ENCODE measurements at places on chromosomes 7 and 10.

- H3K27me3 ChIP-seq = no peaks in the 10 kb centered on the region
- no peak overlapping the region for H3K4me3 ChIP-seq
- no peak for DNase-seq
- no peak overlapping the region for H3K27ac ChIP-seq
Observed at GRCh38 chr7:68760556-68760955, 837.7 kb upstream of the AUTS2 start.

DNA sequence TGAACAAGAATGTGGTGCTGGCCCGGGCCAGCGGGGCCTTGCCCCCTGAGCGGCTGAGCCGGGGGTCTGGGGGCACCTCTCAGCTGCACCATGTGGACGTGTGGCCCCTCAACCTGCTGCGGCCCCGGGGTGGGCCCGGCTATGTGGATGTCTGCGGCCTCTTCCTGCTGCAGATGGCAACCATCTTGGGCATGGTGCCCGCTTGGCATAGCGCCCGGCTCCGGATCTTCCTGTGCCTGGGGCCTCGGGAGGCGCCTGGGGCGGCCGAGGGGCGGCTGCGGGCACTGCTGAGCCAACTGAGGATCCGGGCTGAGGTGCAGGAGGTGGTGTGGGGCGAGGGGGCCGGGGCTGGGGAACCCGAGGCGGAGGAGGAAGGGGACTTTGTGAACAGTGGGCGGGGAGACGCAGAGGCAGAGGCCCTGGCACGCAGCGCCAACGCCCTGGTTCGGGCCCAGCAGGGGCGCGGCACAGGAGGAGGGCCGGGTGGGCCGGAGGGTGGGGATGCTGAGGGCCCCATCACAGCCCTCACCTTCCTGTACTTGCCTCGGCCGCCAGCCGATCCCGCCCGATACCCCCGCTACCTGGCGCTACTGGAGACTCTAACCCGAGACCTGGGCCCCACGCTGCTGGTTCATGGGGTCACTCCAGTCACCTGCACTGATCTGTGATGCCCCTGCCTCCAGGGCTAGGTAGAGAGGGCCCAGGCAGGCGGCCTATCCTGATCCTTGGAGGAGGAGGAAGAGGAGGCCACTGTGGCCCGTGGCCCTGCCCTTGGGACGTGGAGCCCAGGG, 1.1 kb upstream of the TRIP6 start:
- peaks cover 11% of the 10 kb centered on the region for H3K36me3 ChIP-seq
- H3K4me1 ChIP-seq = peaks cover 44% of the 10 kb centered on the region
- H3K27ac ChIP-seq = peak overlapping the region; percentile 99

DNA sequence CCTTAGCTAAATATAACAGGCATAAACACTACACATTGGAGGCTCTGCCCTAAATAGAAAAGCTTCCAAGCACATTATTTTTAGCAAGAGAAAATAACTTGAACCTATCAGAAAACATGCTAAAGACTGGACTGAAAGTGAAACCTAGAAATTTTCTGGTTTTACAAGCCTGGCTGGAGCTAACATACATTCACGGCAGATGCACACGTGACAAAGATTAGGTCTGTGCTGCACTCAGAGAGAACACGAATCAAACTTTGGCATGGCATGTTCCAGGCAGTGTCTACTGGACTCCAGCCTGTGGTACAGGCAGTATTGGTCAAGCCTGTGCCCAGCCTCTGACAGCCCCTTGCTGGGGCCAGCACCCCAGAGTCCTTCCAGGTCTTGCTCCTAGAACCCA, 94.1 kb upstream of the PCBD1 start:
- H3K4me3 ChIP-seq = no peak overlapping the region
- no peak for DNase-seq
- no peaks in the 10 kb centered on the region for H3K4me1 ChIP-seq

DNA sequence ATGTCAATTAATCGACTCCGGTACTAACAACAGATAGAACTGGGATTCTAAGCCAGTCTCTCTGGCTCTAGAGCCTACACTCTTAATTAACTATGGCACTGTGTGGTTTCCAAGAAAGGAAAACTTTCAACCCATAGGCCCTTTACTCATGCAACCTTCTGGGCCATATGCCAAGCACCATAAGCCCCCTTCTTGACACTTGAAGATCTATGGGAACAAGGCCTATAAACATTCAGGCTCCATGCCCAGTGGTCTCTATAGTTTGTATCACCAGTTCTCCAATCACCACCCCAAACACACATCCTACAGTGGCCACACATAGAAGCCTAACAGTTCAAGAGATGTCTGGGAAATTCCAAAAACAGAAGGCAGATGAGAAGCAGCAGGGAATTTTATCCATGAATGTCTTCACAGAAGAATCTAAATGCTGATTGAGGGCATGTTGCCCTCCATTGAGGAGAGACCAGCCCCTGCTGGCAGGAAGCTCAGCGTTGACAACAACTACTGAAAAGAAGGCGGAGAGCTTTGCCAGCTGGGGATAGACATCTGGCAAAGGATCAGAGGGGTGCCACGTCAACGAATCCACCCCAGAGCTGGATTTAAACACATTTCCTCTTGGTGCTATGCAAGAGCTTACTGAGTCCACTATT, 64.4 kb downstream of the GRM3 start:
- H3K4me1 ChIP-seq = no peaks in the 10 kb centered on the region
- H3K36me3 ChIP-seq = no peaks in the 10 kb centered on the region
- H3K27ac ChIP-seq = no peak overlapping the region
- no peaks in the 10 kb centered on the region for H3K27me3 ChIP-seq
- H3K4me3 ChIP-seq = no peak overlapping the region

DNA sequence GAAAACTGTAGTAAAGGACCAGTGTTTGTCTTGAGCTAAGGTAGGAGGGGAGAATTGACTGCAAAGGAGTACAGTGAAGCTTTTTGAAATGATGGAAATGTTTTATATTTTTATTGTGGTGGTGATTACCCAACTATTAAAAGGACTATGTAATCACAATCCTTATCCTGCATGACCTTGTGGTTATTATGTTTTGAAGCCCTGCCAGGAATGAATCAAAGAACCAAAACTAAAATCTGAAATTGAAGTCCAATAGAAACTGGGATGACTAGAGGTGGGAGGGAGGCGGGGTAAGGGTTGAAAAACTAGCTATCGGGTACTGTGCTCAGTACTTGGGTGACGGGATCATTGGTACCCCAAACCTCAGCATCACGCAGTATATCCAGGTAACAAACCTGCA, 8.2 kb downstream of the CCDC7 start:
- peaks cover 17% of the 10 kb centered on the region for H3K36me3 ChIP-seq
- H3K27ac ChIP-seq = no peak overlapping the region
- H3K4me3 ChIP-seq = no peak overlapping the region

DNA sequence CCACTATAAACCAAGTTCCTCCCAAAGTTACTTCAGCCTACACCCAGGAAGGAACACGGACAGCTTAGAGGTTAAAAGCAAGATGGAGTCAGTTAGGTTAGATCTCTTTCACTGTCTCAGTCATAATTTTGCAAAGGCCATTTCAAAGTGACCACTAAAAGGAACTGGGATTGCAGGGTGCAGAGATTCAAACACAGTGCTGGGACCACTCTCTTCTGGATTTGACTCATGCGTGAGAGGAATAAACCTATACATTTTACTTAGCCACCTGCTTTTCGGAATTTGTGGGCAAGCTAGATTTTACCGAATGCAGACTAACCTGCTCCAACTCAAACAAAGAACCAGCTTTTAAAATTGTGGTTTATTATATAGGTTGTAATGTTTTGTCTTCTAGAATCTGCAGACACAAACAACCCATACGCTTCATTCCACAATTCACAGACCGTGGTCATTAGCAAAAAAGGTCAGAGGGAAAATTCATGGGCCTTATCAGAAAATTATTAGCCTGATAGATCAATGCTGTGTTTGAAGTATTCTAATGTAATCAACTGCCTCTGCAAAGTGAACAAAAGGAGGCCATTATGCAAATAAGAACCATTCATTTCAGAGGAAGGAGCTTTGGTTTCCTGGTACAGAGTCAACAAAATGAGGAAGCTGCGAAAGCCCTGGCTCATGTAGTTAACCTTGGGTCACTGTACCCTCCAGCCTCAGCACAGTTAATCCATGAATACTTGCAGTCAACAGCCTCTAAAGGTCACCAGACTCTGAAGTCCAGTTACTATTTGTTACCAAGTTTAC, 342.7 kb upstream of the KLF6 start:
- H3K27me3 ChIP-seq = no peaks in the 10 kb centered on the region
- H3K27ac ChIP-seq = no peak overlapping the region
- no peaks in the 10 kb centered on the region for H3K36me3 ChIP-seq
- H3K4me3 ChIP-seq = no peak overlapping the region
- peaks cover 16% of the 10 kb centered on the region for H3K4me1 ChIP-seq
- DNase-seq = no peak

GRCh38 chr7:28114056-28114455, 66.5 kb downstream of the JAZF1 start:
- H3K4me3 ChIP-seq = no peak overlapping the region
- H3K36me3 ChIP-seq = no peaks in the 10 kb centered on the region
- H3K4me1 ChIP-seq = peaks cover 50% of the 10 kb centered on the region

GRCh38 chr10:31962826-31963588, 34.4 kb upstream of the ARHGAP12 start:
- no peak for DNase-seq
- H3K4me3 ChIP-seq = no peak overlapping the region
- no peaks in the 10 kb centered on the region for H3K36me3 ChIP-seq
- no peak overlapping the region for H3K27ac ChIP-seq
- H3K4me1 ChIP-seq = no peaks in the 10 kb centered on the region

- H3K36me3 ChIP-seq = no peaks in the 10 kb centered on the region
- H3K4me1 ChIP-seq = no peaks in the 10 kb centered on the region
- no peak overlapping the region for H3K27ac ChIP-seq
- no peaks in the 10 kb centered on the region for H3K27me3 ChIP-seq
Observed at GRCh38 chr7:147079083-147079482, 962.5 kb downstream of the CNTNAP2 start.

DNA sequence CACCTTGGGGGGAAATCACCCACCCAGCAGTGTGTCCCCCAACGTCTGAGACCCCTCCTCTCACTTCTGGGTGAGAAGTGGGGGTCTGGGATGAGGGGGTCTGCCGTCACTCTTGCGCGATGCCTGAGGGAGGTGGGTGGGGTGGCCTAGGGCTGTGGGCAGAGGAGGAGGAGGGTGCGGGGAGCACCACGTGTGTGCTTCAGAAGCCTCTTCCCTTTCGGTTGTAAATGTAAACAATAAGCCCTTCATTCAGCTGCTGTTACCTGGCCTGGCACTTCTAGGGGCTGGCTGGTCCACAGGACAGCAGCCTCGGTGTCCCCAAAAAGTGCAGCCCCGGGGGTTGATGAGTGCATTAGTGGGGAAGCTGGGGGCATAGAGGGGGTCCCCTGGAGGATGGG, 1.3 kb downstream of the CLIP2 start:
- H3K27me3 ChIP-seq = no peaks in the 10 kb centered on the region
- H3K4me1 ChIP-seq = peaks cover 31% of the 10 kb centered on the region
- peak overlapping the region; percentile 91 for H3K4me3 ChIP-seq
- no peak for DNase-seq
- no peaks in the 10 kb centered on the region for H3K36me3 ChIP-seq

GRCh38 chr7:106178593-106179134, 66.6 kb upstream of the SYPL1 start:
- DNase-seq = no peak
- H3K4me3 ChIP-seq = no peak overlapping the region
- no peaks in the 10 kb centered on the region for H3K36me3 ChIP-seq
- no peaks in the 10 kb centered on the region for H3K27me3 ChIP-seq

DNA sequence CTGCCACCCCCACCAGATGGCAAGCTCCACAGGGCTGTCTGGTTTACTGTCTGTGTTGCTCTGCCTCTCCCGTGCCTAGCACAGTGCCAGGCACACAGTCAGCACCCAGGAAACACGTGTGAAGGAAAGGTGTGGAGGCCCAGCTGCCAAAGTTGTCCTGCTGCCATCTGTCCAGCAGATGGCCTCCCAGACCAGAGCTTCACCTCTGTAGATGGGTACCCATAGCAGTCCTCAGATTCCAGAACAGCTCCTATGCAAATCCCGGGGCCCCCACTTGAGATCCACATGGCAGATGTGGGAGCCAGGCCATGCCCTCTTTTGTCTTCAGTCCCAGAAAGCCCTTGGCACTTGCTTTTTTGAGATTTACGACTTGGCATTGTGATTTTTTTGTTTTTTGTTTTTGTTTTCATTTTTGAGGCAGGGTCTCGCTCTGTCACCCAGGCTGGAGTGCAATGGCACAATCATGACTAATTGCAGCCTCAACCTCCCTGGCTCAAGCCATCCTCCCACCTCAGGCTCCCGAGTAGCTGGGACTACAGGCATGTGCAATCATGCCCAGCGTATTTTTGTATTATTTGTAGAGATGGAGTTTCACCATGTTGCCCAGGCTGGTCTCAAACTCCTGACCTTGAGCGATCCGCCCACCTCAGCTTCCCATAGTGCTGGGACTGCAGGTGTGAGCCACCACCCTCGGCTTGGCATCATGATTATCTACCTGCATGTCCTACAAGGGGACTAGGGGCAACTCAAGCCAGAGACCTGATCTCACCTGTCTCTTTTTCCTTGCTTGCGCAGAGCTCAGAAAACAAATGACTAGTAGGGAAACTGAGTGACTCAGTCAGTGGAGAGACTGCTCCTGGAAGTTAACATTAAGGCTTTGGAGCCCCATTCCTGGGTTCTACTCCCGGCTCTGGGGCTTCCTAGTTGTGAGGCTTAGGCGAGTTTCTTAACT, 16.9 kb upstream of the PALD1 start:
- peaks cover 51% of the 10 kb centered on the region for H3K4me1 ChIP-seq
- H3K27me3 ChIP-seq = no peaks in the 10 kb centered on the region
- H3K36me3 ChIP-seq = no peaks in the 10 kb centered on the region
- H3K4me3 ChIP-seq = no peak overlapping the region

DNA sequence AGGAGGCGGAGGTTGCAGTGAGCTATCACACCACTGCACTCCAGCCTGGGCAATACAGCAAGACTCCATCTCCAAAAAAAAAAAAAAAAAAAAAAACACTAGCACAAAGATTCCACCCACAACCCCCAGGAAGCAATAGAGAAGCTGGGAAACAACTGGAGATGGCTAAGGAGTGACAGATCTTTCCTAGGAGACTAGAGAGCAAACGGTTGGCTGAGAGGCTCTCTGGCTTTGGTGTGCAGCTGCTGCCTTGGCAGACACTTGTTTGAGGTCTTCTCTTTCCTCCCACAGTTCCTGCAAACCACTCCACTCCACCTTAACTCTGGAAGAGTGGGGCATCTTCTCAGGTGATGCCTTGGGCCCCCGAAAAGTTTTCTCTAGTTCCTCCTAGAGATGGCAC, 78.5 kb upstream of the LANCL2 start:
- no peaks in the 10 kb centered on the region for H3K27me3 ChIP-seq
- no peaks in the 10 kb centered on the region for H3K36me3 ChIP-seq
- no peak overlapping the region for H3K4me3 ChIP-seq
- no peaks in the 10 kb centered on the region for H3K4me1 ChIP-seq
- H3K27ac ChIP-seq = no peak overlapping the region

- H3K4me1 ChIP-seq = peaks cover 19% of the 10 kb centered on the region
- H3K27me3 ChIP-seq = no peaks in the 10 kb centered on the region
- H3K36me3 ChIP-seq = no peaks in the 10 kb centered on the region
- DNase-seq = no peak
- no peak overlapping the region for H3K27ac ChIP-seq
- H3K4me3 ChIP-seq = no peak overlapping the region
Observed at GRCh38 chr10:870564-871166, 60.8 kb downstream of the LARP4B start.

GRCh38 chr7:64045301-64046040, at the start of gene ZNF727:
Gene ZNF727, plus strand, starts transcription at chr7:64045434. Its CDS starts 188 bp downstream, at chr7:64045622.
- peak within 1 kb of the TSS; percentile 83 for H3K27ac ChIP-seq
- no peaks in the 10 kb centered on the region for H3K27me3 ChIP-seq
- H3K36me3 ChIP-seq = no peaks in the 10 kb centered on the region
